ENCODE measurements at places on chromosomes 7 and 10.
A peak's percentile ranks its signal among the peaks of the same experiment; 100 is the strongest.

GRCh38 chr10:27258838-27259812 is 18.5 kb upstream of the ACBD5 start:
- peak; percentile 31 for DNase-seq

DNA sequence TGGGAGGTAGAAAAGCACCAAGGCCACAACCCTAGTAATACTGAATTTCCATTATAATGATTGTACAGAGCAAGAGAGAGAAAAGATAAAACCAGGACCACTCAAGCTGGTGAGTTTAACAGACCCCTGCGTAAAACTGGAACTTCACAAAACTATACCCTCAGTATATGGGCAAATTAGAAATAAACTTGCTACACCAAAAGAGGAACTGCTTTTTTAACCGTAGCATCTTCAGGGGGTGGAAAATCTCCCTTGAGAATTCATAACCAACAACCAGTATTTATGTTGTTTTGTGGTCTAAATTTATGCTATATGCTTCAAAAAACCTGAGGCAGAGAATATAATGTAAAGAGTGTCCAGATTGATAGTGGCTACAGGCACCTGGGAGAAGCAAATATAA is 171.2 kb downstream of the SGMS1 start:
- DNase-seq, result no peak

DNA sequence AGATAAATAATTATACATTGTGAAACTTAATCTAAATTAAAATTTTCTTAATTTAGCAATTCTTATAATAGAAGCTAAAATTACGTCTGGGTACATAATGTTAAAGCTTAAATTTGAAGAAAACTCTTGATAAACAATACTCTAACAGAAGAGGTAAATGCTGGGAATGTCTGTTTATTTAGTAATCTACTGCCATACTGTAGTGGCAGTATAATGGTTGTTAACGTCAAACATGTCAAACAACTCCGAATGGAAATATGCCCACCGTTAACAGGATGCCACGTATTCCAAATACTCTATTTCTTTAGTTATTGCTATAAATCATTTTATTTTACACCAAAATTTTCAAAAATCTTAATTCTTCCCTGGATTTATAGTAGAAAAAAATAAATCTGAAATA is 40.0 kb upstream of the PTPN12 start:
- DNase-seq, result no peak

GRCh38 chr7:76051840-76052239 is 3.9 kb downstream of the MDH2 start:
- DNase-seq, result no peak
